Large intestine (tissue), 12 donors: ENCODE measurements at places on chromosomes 12 and 14.

DNA sequence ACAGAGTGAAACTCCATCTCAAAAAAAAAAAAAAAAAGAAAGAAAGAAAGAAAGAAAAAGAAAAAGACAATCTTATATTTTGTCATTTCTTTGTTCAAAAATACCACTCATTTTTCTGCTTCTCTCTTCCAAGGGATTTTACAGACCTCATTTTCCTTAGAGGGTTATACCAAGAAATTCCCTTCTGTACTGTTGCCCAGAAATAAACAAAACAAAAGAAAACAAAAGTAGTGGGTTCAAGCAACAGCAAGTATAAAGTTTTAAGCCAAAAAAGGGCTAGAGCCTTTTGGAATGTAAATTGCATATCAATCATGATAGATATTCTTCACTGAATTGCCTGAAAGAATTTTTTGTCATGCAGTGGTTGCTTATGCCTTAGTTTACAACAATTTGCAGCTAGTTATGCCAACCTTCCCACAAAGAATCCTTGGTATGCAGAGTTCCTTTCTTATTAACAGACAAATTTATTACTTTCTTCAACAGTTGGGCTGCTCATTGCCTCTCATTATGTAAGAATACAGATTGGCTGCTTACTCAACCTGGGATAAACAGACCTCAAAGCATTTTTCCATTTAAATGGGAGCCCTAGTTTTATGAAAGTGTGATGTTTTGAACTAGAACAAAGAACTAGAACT, 129.1 kb upstream of the PPFIA2 start:
- H3K27me3 ChIP-seq, result no peaks in the 10 kb centered on the region
- no peaks in the 10 kb centered on the region for H3K4me1 ChIP-seq
- no peak overlapping the region for H3K4me3 ChIP-seq
- DNase-seq, result no peak
- H3K27ac ChIP-seq, result no peak overlapping the region

GRCh38 chr14:84453307-84453950, 1076.5 kb upstream of the FLRT2 start:
- no peaks in the 10 kb centered on the region for H3K27me3 ChIP-seq
- H3K27ac ChIP-seq, result no peak overlapping the region
- no peaks in the 10 kb centered on the region for H3K36me3 ChIP-seq
- H3K4me3 ChIP-seq, result no peak overlapping the region
- no peak for DNase-seq

- peak overlapping the region; percentile 78 for H3K27ac ChIP-seq
- peaks cover 24% of the 10 kb centered on the region for H3K4me1 ChIP-seq
- peaks cover 10% of the 10 kb centered on the region for H3K27me3 ChIP-seq
- H3K36me3 ChIP-seq, result peaks cover 15% of the 10 kb centered on the region
- DNase-seq, result peak; percentile 60
These were observed 569 bp upstream of the ARHGEF40 start for GRCh38 chr14:21069388-21070082.

- no peak overlapping the region for H3K4me3 ChIP-seq
- DNase-seq, result no peak
- H3K36me3 ChIP-seq, result no peaks in the 10 kb centered on the region
- H3K27me3 ChIP-seq, result peaks cover 43% of the 10 kb centered on the region
These were observed 248.8 kb downstream of the APAF1 start for GRCh38 chr12:98893675-98894411.
